ENCODE measurements at places on chromosomes 7 and 10.

- no peak for DNase-seq
These were observed 97.4 kb upstream of the PDCD4 start for GRCh38 chr10:110774069-110775019.

- DNase-seq: no peak
These were observed 16.4 kb upstream of the PDSS1 start for GRCh38 chr10:26681076-26681475.

GRCh38 chr10:127041552-127041951 lies 136.3 kb downstream of the DOCK1 start:
- no peak for DNase-seq

GRCh38 chr10:113126229-113127201 lies 176.5 kb downstream of the TCF7L2 start:
- DNase-seq: peak; percentile 6

DNA sequence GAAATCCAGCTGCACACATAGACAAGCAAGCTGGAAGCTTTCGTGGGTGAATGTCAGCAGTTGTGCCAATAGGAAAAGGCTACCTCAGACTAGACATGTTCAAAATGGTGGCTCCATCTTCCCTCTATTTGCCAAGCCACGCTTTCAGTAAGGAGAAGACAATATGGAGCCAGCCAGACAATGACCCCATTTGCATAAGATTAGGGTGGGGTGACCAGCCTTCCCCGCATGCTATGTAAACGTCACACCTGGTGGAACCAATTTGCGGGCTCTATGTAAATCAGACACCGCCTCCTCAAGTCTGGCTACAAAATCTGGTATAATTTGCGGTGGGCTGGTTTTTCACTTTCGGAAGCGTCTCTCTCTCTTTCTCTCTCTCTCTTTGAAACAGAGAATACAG lies 297.4 kb upstream of the PCDH15 start:
- DNase-seq: no peak

DNA sequence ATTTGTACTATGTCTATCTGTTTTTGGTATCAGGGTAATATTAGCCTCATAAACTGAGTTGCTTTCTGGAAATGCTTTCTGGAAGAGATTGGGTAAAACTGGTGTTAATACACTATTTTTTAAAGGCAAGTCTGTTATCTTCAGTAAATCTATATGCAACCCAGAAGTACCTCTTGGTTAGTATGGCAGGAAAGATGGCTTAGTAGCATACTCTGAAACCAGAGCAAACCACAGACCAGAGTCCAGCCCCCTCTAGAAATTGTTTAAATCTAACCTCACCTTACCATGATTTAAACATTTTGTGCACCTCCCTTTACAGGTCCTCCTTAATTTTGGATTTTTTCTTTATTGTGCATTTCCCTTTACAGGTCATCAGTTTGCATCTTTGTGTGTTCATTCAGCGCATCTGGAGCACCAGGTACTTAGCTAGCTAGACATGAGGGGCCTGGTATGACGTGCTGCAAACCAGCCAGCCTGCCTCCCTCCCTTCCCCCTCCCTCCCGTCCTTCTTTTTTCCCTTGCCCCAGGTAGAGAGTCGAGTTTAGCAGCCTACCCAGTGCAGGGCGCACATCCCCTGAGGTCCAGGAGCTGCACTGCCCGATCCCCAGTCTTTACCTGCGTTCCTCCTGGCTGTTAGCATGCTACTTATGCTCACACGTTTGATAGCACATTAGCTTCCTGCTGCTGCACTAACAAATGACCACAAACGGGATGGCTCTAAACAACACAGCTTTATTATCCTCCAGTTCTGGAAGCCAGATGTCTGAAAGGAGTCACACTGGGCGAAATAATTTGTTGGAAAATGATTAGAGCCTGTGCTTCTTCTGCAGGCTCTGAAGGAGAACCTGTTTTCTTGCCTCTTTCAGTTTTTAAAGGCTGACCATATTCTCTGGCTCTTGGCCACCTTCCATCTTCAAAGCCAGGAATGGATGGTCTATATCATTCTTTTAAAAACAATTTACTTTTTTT lies 299.9 kb upstream of the HABP2 start:
- no peak for DNase-seq

DNA sequence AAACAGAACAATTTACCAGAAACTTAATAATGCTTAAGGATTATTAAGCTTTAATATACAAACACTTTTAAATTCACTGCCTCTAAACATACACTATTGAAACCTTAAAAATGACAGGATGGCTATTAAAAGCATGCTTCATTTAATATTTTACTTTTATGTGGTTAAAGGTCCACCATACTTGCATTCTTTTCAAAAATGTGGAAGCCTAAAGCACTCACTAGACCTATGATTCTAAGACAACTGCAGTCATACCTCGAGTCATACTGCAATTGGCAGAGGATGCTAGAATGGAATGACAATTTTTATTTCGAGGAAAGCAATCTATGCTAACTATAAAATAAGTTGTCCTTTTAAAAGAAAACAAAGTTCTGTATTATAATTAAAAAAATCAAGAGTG lies 85.3 kb downstream of the PIP4K2A start:
- DNase-seq: no peak

- no peak for DNase-seq
These were observed 201.6 kb downstream of the PARD3 start for GRCh38 chr10:34613491-34613890.

DNA sequence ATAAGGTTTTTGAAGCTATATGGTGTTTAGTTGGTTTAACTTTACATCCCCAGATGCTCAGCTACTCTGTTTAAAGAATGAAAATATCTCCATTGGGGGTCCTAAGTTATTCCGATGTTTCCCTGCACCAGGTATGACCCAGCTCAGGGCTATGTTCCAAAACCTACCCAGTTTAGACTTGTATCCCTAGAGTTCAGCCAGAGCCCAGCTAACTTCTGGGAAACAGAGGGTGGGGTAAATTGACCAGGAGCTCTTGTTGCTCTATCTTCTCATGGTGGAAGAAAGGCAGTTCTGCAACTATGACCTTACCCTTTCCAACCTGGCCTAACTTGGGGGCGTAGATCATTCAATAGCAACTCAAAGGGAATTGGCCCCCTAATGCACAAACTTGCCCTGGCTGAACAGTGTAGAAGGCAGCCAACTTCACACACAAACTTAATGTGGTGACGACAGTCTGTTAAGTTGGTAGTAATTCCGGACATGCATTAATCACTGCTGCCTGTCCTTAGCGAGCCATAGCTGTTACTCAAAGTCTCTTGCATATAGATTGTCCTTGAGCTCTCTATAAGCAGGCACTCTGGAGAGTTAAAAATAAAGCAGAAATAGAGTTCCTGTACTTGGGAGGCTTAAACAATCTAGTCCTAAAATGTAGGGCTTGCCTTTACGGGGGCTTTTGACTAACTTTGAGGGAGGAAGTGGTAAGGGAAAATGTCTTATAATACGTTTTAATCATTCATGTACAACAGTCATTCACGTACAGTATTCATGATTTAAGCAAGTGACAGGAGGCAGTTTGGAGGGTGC lies 5.3 kb upstream of the ZNRF2 start:
- no peak for DNase-seq

- peak; percentile 13 for DNase-seq
These were observed 14.4 kb upstream of the SH2B2 start for GRCh38 chr7:102272075-102272916.

GRCh38 chr7:107939573-107940489 lies 48.8 kb downstream of the DLD start:
- DNase-seq: no peak

DNA sequence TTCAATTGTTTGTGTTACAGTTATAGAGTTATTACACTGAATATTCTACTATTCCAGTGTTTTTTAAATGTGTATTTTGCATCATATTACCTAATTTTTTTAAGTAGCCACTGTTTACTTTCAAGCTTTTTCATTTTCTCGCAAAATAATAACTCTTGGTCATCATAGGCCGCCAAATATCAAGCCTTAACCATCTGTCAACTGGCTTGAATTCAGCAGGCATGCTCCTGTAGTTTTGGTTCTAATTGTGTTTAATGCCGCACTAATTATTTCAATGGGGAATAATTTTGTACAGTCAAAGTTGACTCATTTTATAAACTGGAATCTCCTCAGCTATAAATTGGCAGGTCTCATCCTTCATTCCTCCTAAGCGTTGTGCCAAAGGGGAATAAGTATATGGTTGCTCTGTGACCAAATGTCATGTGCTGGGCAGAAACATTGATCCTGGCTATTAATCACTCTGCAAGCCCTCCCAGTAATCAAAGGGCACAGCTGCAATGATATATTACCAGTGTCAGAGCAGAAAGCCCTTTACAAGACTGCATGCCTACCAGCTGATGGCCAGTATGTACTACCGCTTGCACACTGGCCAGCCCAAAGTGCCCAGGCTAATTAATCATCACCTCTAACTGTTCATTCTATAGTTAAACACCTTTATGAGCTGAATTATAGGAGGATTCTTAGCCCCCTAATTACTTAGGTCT lies 74.8 kb downstream of the SKAP2 start:
- no peak for DNase-seq

DNA sequence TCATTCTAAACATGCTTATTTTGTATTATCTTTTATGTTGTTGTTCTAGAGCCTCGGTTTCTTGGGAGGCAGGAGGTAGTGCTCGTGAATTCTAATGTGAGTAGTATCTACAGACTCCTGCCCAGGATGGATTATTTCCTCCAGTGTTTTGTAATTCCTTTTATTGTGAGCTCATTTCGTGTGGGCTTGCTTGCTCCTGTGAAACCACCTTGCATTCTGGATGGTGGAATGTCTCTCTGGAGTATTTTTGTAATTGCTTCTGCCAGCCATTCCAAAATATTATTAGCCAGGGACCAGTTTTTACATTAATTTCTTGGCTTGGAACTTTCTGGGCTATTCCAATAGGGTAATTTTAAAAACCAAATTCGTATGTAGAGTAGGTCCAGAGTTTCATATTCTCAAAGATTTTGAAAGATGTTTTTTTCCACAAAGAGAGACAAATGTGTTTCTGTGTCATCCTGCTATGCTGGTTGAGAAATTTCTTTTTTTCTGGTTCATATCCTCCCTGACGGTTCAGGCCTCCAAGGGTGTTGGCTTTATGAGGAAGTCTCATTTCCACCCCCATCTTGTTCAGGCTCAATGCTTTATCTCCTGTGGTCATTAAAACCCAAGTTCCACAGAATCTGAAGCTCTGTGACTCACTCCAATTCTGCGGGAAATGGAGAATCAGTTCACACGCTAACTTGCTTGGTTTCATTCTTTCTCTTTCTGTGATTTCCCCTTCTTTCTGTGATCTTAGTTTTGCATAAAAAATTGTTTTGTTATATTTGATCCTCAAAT lies 41.7 kb upstream of the CALD1 start:
- DNase-seq: no peak

GRCh38 chr7:31082447-31082846 lies 30.3 kb downstream of the ADCYAP1R1 start:
- no peak for DNase-seq

DNA sequence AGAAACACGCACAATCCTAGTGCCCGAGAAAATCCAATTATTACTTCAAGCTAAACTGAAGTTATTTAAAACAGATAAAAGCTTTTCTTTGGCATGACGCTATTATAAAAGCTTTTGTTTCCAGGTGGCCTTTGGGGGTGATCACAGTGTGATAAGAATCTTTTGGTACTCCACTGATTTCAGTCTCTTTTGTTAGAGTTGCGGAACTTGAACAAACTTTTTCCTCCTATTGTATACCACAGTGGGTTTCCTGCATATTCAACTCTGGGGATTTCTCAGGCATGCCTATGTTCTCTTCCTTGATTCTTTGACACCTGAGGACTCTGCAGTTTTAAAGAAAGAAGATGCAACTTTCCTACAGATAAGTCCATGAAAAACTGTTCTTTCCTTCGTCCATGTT lies 99.7 kb upstream of the PITRM1 start:
- no peak for DNase-seq

- no peak for DNase-seq
These were observed 84.5 kb downstream of the CUX1 start for GRCh38 chr7:101901661-101902491.

DNA sequence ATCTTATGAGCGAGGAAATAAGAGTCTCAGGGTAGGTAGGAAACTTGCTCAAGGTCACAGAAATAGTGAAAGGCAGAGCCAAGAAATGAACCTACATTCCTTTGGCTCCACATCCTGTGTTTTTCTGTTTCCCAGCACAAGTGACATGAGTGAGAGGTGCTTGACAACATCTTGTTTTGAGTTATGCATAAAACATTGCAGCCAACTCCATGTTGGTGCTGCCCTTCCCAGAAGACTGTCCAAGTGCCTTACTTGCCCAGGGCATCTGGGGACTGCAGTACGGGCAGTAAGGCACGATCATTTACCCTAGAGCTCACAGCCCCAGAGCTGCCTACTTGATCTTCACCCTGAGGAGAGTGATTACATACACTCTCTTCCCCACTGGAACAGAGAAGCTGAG lies 148.8 kb downstream of the NOC3L start:
- no peak for DNase-seq

- no peak for DNase-seq
These were observed 237.8 kb upstream of the GALNT17 start for GRCh38 chr7:70893971-70894715.

- no peak for DNase-seq
These were observed 103.3 kb upstream of the PFKP start for GRCh38 chr10:2963889-2964631.

- DNase-seq: peak; percentile 73
These were observed 76.0 kb downstream of the DIP2C start for GRCh38 chr10:613271-614138.

- DNase-seq: no peak
These were observed 114.7 kb downstream of the PDGFA start for GRCh38 chr7:404812-405488.

DNA sequence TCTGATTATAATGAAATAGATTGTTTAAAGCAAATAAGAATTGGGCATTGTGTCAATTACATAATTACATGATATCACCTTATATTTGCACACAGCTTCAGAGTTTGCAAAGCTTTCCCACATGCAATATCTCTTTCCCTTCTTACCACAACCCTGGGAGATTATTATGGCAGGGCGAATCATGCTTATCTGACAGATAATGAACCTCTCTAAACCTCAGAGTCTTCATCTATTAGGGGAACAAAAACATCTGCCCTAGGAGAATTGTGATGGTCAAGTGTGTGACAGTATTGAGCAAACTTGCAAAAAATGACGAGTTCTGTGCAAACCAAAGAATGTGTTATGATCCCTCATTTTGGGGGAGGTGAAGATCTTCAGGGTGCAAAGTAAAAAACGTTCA lies 90.0 kb downstream of the MYOF start:
- no peak for DNase-seq

DNA sequence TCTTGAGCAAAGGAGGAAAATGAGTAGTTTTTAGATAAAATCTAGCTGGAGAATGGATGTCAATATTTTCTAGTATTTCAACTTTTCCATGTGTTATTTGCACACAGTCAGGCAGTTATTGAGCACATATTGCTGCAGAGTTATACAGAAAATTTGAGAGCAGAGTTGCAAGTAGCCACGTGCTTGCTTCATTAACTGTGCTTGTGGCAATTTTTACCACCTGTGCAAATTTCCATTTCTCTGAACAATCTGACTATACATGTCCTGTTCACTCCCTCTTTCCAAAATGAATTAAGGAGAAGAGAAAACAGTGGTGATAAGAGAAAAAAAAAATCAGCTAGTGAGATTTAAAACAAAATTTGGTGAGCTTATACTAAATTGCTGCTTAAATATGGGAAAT lies 178.5 kb downstream of the TAX1BP1 start:
- DNase-seq: no peak

- peak; percentile 13 for DNase-seq
These were observed 34.3 kb upstream of the PTF1A start for GRCh38 chr10:23157691-23158369.
